ENCODE measurements at places on chromosomes 2 and 18. TPM values are rescaled to one million over a fixed set of nuclear protein-coding genes. Genes with fewer than 3 reads are reported as not detected.

COLEC12 gene
- total RNA-seq: 1.8 TPM

DNA sequence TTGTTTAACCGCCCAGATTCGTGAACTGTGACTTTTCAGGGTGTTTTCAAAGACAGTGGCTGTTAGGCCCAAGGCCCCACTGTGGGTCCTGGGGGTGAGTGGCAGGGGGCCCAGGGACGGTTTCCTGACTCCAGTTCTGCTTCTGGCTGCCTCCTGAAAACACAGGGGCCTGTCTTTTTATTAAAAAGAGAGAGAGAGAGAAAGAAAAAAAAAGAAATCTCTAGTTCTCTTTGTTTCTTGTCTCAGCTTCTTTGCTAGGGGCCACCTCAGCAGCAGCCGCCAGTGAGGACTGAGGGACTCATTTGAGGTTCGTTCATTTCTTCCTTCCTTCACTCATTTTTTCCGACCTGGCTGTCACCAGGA, 15.4 kb upstream of the E2F6 start:
- DNase-seq: no peak

COLEC11 gene
- not detected for total RNA-seq

- no peak for DNase-seq
Observed at GRCh38 chr2:223800908-223801307, 36.5 kb downstream of the AP1S3 start.

DNA sequence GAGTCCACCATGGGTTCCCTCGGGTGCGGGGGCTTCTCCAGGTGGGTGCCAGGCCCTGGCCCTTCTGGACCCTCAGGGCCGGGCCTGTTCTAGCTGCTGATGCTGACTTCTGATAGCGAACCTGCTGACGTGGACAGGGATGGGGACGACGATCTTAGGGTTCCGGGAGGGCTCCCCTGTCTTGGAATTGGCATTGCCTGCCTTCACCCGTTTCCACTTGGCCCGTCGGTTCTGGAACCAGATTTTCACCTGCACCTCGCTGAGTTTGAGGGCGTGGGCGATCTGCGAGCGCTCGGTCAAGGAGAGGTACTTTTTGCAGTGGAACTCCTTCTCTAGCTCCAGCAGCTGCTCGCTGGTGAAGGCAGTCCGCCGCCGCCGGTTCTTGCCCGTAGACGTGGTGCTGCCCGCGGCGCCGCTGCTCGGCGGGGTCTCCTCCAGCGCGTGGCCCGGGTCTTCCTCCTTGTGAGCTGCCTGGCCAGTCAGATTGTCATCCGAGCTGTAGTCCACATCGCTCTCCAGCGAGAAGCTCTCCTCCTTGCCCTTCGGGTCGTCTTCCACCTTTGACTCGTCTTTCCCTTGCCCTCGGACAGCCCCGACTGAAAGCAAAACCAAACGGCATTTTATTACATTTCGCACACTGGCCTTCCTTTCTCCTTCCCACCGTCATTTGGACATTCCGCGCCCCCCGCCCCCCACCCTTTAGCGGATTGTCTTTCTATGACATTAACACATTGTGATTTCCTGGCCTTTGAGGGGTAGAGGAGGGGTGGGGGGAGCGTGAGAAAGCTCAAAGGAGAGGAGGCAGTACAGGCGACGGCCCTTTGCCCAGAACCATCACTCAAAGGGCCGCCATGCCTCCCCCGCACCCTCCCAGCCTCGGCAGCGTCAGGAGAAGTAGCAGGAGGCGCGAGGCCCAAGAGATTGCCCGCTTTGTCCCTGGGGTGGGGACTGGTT, 2.1 kb downstream of the GBX2 start:
- no peak for DNase-seq

DNA sequence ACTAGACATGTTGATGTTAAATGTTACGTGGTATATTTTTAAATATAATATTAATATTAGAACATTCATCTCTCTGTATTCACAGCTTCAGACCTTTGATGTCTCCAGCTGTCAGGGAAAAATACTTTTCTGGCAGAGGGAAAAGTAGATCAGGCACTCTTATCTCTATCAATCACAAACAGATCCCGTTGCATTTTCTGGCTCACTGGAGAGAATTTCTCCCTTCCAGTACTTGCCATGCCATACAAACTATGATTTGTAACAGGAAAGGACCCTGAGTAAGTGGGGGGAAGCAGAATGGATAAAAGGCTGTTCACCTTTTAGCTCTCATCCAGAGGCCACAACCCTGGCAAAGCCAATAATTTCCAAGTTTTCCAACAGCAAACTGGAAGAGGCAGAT, 158.0 kb downstream of the TCF4 start:
- DNase-seq: no peak

DNA sequence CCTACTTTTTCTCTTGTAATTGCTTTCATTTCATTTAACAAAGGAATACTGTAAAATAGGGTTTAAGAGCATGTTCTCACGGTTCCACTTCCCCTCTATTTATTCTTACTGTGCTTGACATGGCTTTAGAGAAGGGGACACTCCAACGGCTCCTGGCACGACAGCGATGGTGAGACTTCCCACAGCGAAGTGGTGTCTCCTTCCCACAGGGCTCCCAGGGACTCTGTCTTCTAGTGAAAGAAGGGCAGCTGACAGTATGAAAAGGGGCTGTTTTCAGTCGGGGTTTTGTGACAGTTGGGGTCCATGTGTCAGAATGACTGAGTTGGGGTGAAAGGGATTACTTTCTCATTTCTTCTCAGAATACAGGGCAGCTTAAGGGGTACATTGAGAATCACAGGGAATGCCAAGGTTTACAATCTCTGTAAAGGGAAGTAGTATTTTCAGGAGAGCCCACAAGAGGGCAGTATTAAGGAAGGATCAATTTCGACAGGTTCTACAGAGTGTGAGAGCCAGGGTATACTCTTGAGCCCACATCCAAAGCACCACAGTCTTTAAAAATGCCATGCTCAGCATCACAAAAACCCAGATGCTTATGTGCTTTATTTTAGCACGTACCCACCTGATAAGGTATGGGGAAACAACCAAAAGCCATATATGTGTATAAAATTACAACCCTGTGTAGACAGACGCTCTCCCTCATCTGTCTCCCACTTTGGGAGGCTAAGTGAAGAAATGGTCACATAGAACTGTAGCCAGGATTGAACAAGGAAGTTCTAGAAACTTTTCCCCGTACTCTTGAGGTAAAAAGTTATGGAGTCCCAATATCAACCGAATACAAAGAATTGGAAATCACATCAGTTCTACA, 31.3 kb upstream of the RAPGEF4 start:
- no peak for DNase-seq

GRCh38 chr2:48227617-48228344, 302.2 kb upstream of the STON1 start:
- DNase-seq: no peak

DNA sequence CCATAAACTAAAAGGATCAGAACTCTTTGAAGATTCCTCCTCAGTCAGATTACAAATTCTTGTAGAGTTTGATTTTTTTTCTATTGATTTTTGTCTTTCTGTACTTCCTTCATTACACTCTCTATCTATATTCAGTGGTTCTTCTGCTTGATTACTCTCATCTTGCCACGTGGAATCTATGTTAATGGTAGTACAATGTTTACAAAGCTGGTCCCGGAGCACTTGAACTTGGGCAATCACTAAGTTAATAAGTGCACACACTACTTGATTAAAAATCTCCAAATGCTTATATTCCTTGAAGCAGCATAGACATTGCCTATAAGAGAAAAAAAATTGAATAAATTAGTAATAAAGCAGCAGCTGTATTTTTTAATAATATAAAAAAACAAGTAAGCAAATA, 65.1 kb downstream of the USP34 start:
- no peak for DNase-seq

DNA sequence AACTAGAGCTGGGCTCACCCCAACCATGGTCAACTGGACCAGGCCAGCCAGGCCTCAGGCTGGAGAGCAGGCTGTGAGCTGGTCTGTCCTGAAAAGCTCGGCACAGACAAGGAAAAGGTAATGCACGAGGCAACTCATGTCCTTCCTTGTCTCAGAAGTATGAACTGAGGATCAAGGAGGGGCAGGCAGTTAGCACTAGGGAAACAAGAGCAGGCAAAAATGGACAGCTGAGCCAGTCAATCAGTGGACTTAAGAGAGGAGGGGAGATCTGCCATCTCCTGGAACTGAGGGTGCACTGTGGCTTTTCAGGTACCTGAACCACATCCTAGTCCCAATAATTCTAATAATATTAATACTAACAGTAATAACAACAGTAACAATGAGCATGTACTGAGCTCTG, 20.6 kb upstream of the WIPF1 start:
- no peak for DNase-seq

DNA sequence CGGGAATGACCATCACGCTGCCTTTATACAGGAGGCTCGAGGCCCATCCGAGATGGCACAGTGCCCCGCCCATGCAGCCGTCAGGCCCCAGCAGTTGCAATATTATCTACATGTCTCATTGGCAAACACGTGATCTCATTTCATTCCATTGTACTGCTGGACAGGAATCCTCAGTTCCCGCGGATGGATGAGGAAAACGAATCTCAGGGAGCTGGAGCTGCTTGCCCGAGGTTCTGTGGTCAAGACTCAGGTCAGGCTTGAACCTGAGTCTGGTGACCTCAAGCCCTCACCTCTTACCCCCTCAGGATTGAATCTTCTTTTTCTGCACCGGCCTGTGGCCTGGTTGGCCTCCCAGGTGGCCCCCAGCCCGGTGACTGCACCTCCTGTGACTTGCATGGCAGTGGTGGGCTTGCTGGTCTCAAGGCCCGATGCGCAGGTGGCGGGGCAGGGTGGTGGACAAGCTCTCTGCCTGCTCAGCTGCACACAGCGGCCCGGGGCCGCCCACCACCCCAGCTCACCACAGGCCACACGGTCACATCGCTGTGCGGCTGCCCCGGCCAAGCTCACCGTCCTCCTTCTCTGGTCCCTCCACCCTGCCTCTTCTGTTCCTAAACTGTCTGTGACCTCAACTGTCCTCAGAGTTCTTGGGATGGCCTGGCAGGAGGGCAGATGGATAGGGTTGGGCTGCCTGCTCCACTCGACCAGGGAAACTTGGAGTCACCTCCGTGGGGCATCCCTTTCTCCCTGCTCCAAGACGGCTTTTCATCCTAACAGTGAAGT, 52.0 kb upstream of the HS6ST1 start:
- no peak for DNase-seq

- DNase-seq: peak; percentile 68
Observed at GRCh38 chr2:30026091-30027055, 105.0 kb upstream of the ALK start.

DNA sequence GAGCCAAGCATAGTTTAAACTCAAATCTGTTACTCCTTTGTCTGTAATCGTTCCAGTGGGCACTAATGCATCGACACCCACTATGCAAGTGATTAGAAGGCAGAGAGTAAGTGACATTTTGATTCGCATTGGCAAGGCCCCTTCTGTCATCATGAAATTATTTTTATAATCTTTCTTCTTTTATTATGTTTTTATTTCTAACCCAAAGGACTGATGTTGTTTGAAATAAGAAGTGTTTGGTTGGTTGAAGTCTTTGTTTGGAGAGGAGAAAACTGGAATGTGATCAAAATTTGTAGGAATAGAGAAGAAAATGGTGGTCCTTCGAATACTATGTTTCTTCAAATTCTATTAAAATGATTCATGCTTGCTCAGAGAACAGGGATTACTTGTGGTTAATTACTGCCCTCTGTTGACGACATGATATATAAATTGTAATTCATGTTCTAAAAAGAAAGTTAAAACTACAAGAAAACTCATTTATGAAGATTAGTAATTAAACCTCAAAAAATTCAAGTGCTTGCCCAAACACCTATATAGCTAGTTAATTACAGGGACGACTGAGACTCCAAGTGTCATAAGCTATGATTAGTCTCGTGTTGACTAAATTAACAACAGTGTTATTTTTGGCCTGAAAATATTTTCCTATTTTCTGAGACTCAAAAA, 26.4 kb upstream of the TFPI start:
- DNase-seq: peak; percentile 37

DNA sequence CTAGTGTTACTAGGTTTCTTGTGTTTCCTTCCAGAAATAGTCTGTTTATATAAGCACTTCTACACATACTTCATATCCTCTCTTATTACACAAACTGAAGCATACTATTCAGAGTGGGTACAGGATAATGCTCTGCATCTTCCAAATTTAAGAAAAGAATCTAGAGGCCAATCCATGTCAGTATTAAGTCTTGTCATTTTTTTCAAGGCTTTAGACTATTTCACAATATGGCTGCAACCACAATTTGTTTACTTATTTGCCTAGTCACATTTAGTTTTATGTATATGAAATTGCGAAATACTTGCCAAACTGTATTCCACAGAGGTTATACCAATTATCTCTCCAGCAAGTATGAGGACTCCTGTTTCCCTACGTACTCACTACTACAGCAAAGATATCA, 27.9 kb downstream of the IWS1 start:
- no peak for DNase-seq

TUBA4B gene
- total RNA-seq: not detected

- no peak for DNase-seq
Observed at GRCh38 chr2:215881582-215881981, 131.8 kb downstream of the MREG start.

DNA sequence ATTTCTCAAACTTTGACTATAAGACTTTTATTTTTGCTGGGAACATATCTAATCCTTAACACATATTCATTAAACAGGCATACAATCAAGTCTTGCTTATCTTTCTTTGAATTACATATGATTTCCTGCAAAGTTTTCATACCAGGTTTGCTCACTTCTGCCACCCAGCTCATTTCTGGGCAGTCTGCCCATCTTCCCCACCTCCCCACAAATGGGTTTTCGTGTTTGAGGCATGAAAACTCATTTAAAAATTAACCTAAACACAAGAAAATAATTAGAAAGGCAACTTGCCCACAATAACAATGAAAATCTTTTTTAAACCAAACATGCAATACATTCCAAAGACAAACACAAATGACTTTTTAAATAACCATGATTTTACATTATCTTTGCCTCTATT, 3.4 kb downstream of the CHST9 start:
- DNase-seq: no peak

AGXT gene
- 0.25 TPM for total RNA-seq

TNFRSF11A gene
- total RNA-seq: 0.42 TPM

DNA sequence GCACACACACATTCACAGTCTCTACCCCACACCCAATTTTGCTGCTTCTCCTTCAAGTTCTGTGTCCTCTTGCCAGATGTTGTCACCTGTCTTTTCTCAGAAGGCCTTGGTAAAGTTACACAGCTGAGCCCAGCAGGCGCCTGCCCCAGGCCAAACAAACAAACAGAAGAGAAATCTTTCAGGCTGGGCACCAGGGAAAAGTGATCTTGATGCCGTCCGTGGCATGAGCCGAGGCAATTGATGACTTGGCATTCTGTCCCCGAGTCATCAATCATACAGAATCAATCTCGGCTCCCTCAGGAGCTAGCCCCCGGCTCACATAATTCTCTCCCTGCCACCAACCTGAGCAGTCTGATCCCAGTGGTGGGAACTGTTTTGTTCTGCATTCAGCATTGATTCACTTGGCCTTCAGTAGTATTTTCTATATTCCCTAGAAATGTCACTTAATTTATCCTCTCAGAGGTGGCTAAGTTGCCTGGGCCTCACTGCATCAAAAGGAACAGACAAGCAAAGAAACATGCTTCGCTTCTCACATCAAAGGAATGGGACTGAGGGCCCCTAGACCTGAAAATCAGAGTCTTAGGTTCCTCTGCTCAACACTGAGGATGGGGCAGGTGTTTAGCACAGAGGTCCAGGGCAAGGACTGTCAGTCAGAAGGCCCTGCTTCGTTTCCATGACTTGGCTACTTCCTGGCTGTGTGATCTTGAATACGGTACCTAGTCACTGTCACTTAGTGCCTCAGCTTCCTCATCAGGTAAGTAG, 278.8 kb upstream of the CELF4 start:
- DNase-seq: no peak

- no peak for DNase-seq
Observed at GRCh38 chr2:233458031-233458610, 103.8 kb downstream of the DGKD start.

Measured in kidney epithelial cell (primary cell).